ENCODE measurements at places on chromosomes 5 and 9.
A peak's percentile ranks its signal among the peaks of the same experiment; 100 is the strongest.

DNA sequence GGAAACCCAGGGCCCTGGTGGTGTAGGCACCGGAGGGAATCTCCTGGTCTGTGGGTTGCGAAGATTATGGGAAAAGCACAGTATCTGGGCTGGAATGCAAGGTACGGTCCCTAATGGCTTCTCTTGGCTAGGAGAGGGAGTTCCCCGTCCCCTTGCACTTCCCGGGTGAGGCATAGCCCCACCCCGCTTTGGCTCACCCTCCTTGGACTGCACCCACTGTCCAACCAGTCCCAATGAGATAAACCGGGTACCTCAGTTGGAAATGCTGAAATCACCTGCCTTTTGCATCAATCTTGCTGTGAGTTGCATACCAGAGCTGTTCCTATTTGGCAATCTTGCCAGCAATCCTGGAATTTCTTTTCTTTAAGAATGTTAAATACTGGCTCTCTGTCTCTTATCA is 1429.1 kb downstream of the MAT2B start:
- no peak for ATAC-seq

GRCh38 chr5:172362755-172363154 is 79.2 kb upstream of the UBTD2 start:
- ATAC-seq, result no peak

GRCh38 chr9:5764130-5764868 is 68.6 kb downstream of the ERMP1 start:
- peak; percentile 73 for ATAC-seq

GRCh38 chr5:156974328-156974727 is 11.3 kb upstream of the TIMD4 start:
- ATAC-seq, result no peak

- ATAC-seq, result no peak
Observed at GRCh38 chr9:90099262-90099963, 494.6 kb downstream of the GADD45G start.

- no peak for ATAC-seq
Observed at GRCh38 chr5:22728610-22729009, 124.5 kb downstream of the CDH12 start.

DNA sequence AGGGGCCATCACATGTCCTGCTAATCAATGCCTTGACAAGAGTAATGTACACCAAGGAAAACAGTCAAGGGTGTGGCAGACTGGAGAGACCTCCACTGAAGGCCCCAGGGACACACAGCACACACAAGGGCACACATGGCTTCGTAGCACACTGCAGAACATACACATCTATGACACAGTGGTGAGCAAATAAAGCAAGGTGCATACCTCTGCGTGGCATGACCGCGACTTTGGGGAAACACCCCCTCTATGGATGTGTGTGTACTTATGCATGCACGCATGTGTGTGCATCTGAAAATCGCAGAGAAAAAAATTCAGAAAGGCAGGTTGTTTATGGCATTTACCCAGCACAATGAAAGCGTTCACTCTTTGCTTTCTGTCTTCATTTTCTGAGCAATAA is 20.5 kb downstream of the SEMA4D start:
- ATAC-seq, result no peak

GRCh38 chr9:92714787-92715487 is 45.0 kb upstream of the IPPK start:
- ATAC-seq, result no peak

DNA sequence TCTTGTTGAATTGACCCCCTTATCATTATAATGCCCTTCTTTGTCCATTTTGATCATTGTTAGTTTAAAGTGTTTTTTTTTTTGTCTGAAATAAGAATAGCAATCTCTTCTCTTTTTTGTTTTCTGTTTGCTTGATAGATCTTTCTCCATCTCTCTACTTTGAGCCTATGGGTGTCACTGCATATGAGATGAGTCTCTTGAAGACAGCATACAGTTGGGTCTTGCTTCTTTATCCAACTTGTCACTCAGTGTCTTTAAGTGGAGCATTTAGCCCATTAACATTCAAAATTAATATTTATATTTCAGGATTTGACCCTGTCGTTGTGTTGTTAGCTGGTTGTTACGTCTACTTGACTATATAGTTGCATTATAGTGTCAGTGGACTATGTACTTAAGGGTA is 135.4 kb downstream of the HMHB1 start:
- ATAC-seq, result no peak

- peak; percentile 73 for ATAC-seq
Observed at GRCh38 chr5:168950241-168950951, 350.5 kb downstream of the SLIT3 start.

GRCh38 chr9:129888293-129889121 is 53.2 kb downstream of the USP20 start:
- ATAC-seq, result peak; percentile 81

DNA sequence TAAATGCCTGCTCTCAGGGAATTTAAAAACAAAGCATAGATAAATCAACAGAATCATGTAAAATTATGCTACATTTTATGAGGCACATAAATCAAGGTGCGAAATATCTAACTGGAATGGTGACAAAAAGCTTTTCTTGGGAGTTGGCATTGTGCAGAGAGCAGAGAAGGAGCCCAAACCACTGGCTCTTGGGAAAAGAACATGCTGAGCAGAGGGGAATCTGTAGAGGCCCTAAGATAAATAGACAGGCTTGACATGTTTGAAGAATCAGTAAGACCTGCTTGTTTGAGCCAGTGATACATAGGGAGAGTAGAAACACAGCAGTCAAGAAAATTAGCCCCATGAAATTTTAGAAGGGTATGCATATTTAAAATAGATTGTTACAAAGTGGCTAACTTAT is 85.8 kb downstream of the GABRB2 start:
- ATAC-seq, result no peak

- ATAC-seq, result no peak
Observed at GRCh38 chr5:96933764-96934707, 1.8 kb upstream of the LNPEP start.

- no peak for ATAC-seq
Observed at GRCh38 chr5:3862906-3863305, 267.3 kb downstream of the IRX1 start.

DNA sequence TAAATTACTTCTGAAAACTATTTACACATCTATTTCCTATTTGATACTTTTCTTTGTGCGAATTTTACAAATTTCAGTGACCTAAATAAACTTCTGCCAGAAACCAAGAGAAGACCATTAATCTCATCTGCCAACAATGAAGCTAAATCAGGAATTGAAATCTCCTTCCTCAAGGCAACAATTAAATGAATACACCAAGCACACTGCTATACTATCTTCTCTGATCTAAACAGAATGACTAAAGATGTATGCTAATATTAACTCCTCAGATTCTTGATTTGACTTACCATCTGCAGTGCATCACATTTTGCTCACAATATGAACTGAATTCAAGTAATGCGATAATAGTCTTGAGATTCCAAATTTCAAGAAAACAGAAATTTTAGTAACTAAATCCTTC is 82.3 kb downstream of the CEP120 start:
- ATAC-seq, result no peak

DNA sequence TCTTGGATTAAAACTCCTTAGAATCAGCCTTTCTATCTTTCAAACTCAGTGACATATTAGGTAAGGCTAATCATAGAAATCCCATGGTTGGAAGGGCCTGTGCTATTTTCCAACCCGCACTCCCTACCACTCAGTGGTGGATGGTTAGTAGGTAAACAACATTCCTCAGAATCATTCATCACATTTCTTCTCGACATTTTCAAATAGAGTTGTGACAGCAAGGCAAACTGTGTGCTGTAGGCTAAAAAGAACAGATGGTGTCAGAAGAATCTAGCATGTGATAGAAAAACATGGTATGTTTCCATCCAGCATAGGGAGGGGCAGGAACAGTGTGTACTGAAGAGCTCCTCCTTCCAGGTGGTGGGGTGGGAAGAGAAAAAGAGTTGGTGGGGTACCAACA is 227.3 kb upstream of the NMUR2 start:
- ATAC-seq, result no peak

GRCh38 chr5:158007336-158007735 is 148.4 kb upstream of the CLINT1 start:
- ATAC-seq, result no peak

- no peak for ATAC-seq
Observed at GRCh38 chr9:121447321-121447834, 52.3 kb downstream of the GGTA1 start.

DNA sequence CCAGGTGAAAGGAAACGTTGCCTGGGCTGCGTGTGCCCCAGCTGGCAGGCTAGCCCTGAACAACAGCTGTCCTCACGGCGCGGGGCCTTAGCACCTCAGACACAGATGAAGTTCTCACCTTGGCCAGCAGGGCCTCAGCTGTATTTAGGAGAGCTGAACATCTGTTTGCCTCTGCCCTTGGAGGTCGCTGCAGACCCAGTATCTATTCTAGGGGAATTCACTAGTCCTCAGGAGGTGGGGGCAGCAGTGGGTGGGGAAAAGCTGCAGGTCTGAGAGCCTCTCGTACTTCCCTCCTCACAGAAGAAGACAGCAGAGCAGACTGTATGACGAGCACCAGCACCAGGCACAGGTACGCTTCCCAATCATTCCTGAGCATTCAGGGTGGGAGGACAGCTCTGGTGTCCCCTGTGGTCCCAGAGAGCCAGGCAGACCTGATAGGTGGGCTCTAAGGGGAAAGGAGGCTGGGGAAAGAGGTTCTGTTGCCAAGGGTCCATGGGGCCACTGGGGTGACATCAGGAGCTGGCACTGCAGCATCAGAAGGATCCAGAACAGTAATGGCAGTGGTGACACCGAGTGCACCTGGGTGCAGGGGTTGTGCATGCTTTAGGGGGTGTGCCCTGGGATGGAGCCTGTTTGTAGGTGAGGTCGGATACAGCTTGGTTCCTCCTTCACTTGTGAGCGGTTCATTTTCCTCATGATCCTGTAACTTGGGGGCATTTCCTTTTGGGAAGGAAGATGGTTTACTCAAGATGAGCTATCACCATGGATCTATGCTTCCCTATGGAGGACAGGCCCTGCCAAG is 13.8 kb downstream of the CD74 start:
- peak; percentile 82 for ATAC-seq

DNA sequence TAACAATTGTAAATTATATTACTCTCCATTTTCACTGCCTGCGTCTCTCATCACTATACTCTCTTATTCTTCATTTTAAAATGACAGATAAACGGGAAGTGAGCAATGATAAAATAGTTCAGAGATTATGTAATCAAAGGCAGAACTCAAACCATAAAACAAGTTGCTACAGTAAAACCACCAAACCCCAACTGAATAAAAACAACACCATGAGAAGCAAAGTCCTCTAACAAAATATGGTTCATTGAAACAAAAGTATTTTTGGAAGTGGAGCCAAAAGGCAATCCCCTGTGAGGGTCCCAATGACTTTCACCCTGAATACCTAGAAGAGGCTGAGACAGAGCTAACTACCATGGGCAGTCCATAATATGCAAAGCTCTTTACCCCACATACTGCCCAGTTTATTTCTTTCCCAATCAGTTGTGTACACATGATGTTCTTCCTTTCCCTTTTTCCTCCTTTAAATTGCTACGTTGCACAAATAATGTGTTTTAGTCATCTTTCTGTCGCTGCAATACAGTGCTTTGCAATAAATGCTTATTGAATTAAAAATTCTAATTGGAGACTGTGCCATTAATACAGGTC is 64.0 kb upstream of the PTGER4 start:
- no peak for ATAC-seq

GRCh38 chr9:34611811-34612787 is at the start of gene RPP25L:
Gene RPP25L, minus strand, starts transcription at chr9:34612097. Its CDS starts 801 bp downstream, at chr9:34611296.
- peak; percentile 98 for ATAC-seq

DNA sequence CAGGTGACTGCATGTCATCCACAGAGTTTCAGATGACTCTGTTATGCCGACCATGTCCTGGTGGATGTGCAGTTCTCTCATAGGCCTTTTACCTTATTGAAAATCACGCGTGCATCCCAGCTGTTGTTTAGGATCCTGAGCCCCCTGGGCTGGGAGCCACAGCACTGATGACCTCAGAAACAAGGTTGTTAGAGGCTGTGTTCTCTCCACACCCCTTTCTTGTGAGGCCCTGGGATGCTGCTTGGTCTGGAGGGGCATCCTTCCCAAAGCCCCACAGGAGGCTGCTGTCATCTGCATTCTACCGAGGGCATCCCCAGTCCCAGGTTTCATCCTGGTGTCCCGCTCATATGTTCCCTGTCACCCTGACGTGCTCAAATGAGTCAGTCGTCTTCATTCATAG is 76.5 kb upstream of the IRX4 start:
- no peak for ATAC-seq

- no peak for ATAC-seq
Observed at GRCh38 chr5:65149827-65150226, 331.9 kb downstream of the ADAMTS6 start.

GRCh38 chr9:18939943-18940342 is 93.1 kb downstream of the SAXO1 start:
- peak; percentile 44 for ATAC-seq

DNA sequence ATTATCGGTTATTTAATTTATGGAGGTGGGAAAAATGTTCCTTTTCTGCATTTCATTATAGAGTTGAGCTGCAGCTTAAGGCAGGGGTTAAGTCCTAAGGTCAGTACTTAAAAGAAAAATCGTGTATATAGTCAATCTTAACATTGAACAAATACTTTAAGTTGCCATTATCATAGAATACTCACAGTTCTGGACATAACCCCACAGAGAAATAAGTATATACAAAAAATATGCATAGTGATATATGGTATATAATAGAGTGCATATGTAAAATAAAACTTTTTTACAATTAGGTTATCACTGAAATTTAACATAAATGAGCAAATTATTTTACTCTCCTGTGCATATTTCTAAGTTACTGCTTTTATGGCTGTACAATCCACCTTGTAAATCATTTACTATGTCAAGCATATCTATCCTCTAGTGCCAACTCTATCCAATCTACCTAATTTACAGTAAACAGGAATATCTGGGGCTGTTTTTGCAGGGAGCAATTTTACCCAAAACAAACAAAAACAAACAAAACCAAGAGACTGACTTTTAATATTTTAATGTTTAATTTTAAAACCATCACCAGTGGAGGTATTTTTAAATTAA is 28.8 kb downstream of the TTC39B start:
- ATAC-seq, result no peak

DNA sequence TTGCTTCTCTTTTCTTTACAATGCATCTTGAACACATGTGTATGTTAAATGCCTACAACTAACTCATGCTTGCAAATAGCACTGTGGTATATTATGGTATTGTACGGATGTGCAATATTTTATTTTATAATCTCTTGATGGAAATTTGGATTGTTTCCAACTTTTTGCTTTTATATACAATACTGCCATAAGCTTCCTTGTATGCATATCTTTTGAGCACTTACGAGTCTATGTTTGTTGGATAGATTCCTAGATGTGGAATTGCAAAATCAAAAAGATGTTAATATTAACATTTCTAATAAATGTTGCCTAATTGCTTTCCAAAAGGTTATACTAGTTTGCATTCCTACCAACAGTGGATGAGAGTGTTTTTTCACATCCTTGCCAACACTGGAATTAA is 3.4 kb upstream of the GALNT12 start:
- no peak for ATAC-seq

DNA sequence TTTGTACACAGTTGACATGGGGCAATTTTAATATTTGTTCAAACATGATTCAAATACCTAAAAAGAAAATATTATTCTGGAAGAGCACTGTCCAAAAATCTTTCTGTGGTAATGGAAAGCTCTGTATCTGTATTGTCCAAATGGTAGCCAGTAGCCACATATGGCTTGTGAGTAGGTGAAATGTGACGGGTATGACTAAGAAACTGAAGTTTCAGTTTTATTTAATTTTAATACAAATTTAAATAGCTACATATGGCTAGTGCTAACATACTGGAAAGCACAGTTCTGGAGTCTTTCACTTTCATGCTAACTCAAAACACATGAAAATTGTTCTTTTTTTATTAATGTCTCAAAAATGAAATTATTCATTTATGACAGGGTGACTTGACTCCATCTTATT is 132.6 kb downstream of the PLK2 start:
- no peak for ATAC-seq

- no peak for ATAC-seq
Observed at GRCh38 chr5:159048298-159048697, 51.4 kb downstream of the EBF1 start.
